ENCODE measurements at places on chromosomes 12 and 14.

DNA sequence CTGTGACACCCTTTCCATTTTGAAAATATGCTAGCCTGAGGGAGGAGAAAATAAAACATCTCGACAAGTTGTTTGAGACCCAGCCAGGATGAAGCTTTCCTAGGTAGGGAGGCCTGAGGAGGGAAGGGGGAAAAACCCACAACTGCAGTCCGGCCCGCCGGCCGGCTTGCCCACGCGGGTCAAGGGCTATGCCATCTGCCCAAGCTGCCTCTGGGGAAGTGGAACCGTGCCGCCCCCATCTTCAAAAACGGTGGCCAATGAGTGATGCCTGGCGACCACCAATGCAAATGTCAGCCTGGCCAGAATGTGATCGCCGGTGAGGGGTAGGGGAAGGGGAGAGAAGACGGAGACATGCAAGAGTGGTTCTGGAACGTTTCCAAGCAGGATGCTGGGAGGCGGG is 263.5 kb upstream of the ALG10B start:
- no peak for DNase-seq

GRCh38 chr14:47585447-47585846 is 90.0 kb downstream of the MDGA2 start:
- no peak for DNase-seq

DNA sequence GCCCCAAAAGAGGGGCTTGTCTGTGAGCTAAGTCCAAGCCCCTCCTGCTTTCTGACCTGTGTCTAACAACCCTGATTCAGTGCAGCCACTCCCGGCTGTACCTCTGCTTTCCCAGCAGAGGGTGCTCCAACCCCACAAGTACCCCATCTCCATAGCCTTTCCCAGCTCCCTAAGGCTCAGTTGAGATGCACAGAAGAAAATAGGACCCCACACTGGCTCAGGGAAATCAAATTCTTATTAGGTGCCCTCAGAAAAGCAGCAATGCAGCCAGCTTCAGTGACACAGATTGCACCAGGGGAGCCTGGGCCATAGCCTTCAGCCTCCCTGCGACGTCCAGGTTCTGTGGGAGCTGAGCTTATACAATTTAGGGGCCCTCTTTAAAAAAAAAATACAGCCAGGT is 49.9 kb downstream of the LRRC74A start:
- peak; percentile 81 for DNase-seq

DNA sequence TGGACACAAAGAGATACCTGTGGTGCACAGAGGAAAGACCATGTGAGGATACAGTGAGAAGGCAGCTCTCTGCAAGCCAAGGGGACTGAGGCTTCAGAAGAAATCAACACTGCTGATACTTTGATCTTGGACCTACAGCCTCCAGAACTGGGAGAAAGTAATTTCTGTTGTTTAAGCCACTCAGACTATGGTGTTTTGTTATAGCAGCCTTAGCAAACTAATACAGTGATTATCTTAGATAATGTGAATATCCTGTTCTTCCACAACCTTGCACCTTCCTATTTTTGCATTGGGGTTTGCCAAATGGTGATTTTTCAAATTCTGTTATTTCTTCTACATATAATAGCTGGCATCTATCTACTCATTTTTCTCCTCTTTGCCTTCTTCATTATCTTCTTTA is 8.2 kb upstream of the C14orf93 start:
- DNase-seq: no peak

GRCh38 chr12:46207644-46208043 is 61.2 kb downstream of the SLC38A1 start:
- DNase-seq: no peak

Data from NCI-H2107 (cell line).